ENCODE measurements at places on chromosomes 12 and 14.

GRCh38 chr14:90580377-90581335, 183.8 kb downstream of the CALM1 start:
- no peak for DNase-seq

DNA sequence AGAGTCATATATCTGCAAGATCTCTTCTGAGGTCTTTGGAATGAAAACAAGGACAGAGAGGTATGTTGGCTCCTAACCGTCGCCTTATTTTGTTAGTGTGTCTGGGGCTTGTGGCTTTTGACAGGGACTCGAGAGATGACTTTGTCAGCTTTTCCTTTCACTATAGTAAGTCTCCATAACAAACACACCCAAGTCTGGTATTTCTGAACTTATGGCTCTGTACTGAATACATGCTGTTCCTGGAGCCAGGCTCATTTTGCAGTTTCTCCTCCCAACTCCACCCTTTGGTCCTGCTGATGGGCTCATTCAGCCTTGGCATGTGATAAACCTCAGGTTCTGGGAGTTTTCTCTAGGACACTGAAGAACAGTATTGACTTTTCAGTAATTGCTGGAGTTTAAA, 27.7 kb upstream of the TMED10 start:
- no peak for DNase-seq

GRCh38 chr14:51653079-51653774, 1.5 kb downstream of the FRMD6 start:
- DNase-seq, result peak; percentile 18

DNA sequence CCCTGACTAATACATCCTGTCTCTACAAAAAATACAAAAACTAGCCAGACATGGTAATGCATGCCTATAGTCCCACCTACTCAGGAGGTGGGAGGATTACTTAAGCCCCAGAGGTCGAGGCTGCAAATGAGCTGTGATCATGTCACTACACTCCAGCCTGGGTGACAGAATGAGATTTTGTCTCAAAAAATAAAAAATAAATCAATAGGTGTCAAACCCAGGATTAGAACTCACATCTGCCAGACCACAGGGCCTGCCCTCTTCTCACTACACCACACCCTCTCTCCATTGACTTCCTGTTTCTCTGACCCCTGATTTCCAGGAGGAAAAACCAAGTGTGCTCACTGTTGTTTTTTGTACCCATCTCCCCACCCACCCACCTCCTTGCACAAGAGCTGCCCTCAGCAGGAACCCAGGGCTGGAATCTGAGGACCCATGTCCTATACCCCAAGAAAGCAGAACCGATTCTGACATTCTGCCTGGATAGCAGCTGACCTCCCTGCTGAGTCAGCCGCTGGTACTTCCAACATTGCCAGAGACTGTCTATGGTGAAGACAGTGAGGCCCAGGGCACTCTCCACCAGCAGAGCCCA, 6.2 kb downstream of the CMKLR1 start:
- peak; percentile 40 for DNase-seq

GRCh38 chr14:101518611-101519473, 42.5 kb upstream of the DIO3 start:
- DNase-seq, result no peak

DNA sequence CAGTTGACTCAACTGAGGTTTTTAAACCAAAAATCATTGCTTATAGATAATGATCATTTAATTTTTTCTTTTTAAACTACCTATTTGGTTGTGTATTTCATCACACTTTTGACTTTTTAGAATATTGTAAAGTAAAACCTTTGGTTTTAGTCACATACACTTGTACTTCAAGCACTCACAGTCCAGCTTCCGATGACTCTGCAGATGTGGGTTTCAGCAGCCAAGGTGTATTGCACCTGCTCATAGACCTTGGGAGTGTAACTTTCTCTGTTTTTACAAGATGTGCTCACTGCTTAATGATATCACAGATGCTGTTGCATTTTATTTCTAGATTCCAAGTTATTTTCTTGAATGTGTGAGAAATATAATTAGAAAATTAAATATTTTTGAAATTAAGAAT, 188.3 kb upstream of the SLC38A2 start:
- no peak for DNase-seq

DNA sequence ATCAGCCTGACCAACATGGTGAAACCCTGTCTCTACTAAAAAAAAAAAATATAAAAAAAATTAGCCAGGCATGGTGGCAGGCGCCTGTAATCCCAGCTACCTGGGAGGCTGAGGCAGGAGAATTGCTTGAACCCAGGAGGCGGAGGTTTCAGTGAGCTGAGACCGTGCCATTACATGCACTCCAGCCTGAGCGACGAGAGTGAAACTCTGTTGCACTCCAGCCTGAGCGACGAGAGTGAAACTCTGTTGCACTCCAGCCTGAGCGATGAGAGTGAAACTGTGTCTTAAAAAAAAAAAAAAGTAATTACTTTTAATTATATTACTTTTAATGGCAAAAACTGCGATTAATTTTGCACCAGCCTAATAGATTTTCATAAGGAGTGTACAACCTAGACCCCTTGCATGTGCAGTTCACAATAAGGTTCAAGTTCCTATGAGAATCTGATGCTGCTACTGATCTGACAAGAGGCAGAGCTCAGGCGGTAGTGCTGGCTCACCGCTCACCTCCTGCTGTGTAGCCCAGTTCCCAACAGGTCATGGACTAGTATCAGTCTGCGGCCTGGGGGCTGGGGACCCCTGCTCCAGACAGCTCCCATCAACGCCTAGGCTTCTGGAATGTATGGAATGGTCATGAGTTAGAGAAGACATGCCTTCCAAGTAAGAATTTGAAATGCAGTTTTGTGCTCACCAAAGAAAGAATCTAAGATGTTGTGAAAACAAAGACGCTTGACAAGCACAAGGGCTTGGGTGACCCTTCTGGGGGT, 10.1 kb downstream of the LTB4R start:
- DNase-seq, result no peak

GRCh38 chr12:77231501-77231918, 166.1 kb upstream of the E2F7 start:
- DNase-seq, result no peak

GRCh38 chr12:89862511-89863445, 154.1 kb upstream of the ATP2B1 start:
- DNase-seq, result peak; percentile 72

DNA sequence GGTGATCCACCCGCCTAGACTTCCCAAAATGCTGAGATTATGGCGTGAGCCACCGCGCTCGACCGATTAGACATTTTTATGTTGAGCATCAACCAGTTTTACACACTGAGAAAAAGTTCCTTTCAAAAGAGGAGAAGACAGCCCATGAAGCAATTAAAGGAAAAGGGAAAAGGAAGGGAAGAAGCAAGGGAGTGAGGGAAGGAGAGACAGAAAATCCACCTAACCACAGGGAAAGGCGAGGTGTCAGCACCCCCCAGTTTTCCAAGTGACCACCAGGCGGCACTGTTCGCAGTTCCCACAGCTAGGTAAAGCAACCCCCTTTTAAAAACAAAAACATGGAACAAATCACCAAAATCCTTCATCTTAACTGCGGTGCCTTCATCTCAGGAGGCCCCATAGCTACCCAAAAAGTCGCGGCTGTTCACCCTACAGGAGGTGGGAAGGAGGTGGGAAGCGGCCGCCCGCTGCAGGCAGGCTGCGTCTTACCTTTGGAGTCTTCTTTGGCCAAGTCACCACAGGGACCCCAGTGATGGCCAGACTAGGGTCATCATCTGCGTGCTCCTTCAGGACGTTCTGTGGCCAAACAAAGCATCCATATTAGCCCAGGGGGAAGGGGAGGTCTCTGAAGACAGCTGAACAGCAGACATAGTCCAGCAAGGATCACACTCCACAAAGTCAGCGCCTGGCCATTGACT, 86.6 kb downstream of the KDM2B start:
- peak; percentile 58 for DNase-seq

- DNase-seq, result no peak
Observed at GRCh38 chr12:32457251-32458025, 58.1 kb downstream of the FGD4 start.

DNA sequence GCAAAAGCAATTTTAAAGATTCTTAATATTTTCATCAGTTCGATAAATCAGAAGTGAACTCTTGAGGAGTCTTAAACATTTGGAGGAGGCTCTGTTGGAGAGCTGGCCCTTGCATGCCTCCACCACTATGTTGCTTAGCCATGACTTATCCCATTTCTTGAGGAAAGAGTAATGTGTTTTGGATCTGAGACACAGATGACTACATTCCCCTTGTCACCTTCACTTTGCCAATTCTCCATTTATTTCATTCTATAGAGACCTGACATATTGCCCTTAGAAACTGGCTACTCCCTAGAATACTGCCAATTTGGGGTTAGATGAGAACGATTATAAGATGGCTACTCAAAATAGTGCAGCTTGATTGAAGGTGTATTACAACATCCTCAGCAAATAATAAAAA, 157.4 kb upstream of the TMEM260 start:
- no peak for DNase-seq

DNA sequence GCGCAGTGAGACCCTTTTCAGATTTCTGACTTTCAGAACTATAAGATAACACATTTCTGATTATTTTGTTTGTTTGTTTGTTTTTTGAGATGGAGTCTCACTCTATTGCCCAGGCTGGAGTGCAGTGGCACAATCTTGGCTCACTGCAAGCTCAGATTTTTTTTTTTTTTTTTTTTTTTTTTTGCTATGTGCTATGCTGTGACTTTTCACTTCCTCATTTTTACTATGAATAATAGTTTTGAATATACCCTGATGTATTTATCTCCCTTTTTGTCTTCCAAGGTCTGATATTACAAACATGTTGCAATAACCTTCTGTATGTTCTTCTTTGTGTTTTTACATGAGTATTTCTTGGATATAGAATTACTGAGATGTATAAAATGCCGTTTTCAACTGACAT, 658.7 kb upstream of the SEL1L start:
- DNase-seq, result no peak

GRCh38 chr14:106200541-106201315, 674.3 kb downstream of the TMEM121 start:
- no peak for DNase-seq

DNA sequence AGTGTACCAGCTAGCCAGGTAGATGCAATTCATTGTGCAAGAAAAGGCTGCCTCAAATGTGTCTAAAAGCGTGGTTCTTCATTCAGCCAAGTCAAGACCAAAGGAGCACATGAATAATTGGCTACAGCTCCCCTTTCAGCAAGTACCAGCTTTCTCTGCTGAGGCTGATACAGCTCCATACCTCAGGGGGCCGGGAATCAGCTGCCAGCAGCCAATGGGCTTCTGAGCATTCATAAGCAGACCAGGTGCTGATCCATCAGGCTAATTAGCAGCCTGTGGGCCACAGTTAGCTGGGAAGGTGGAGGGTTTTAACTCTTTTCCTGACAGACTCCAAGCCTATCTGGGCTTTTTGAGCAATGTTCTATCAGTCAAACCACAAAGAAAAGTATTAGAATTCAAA, 264.7 kb downstream of the APAF1 start:
- DNase-seq, result no peak

DNA sequence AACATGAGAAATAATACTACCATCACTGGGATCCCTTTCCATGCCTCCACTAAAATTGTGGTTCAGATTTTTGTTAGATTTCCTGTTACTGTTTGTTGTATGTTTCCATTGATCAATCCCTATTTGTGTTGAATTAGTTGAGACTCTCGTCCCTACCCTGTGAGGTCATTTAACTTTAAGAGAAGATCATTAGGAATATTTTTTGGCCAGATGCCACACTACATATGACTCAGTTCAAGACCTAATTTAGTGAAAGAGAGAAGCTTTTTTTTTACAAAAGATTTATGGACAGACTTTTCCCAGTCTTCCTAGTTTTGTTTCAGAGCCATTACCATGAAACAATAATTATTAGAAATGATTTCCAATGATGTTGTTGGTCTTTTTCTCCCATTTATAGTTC, 35.5 kb downstream of the CPSF6 start:
- no peak for DNase-seq

- DNase-seq, result peak; percentile 62
Observed at GRCh38 chr12:6563448-6564050, 4.5 kb downstream of the NOP2 start.

DNA sequence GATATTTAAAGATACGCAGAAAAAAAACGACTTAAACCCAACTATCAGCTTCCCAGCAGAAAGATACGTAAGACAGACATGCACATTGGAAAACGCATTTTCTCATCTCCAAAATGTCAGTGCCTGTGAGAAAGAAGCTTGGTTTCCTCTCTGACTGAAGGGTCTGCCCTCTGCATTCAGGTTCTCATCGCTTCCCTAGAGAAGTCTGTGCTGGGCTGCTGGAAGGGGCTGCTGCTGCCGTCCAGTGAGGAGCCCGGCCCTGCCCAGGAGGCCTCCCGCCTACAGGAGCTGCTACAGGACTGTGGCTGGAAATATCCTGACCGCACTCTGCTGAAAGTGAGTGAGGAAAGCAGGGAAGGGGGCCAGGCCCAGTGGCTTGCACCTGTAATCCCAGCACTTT, 4.7 kb upstream of the PFDN5 start:
- no peak for DNase-seq

GRCh38 chr14:67778792-67779191, 37.6 kb downstream of the ZFYVE26 start:
- DNase-seq, result no peak

DNA sequence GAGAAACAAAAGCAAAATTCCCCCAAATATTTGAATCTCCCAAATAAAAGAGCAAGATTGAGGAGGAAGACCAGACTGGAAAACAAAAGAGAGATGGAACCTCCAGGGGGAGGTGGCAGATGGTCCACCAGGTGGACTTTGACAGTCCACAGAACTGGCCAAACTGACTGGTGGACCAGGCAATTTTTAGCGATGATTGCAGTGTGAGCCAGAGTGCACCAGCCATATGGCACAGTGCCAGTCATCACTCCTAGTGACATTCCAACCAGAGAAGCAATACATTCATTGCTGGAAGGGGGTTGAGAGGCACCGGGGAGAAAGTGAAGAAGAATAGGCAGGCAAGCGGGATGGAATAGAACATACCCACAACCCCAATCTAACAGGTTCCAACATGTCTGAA, 182.9 kb downstream of the EXOC5 start:
- no peak for DNase-seq
